ENCODE measurements at places on chromosomes 3 and 15.

GRCh38 chr15:58380280-58380945, 51.4 kb upstream of the LIPC start:
- no peak for DNase-seq

DNA sequence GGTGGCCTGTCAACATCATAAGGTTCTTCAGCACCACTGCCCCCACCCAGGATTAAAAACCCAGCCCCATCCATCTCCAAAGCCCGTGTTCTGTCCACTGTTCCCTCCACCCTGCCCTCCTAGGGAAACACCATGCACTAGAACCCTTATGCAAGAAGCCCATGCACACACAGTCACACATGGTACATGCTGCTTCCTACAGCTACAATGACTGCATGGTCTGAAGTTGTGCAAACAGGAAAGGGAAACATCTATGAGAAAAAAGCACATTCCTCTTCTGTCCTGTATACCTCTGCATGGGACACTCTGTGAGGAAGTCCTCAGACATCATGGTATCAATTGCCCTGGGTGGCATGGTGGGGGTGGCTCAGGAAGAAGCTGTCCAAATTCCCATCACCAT, 108.6 kb upstream of the MRPS22 start:
- no peak for DNase-seq

GRCh38 chr15:68414206-68414555, 17.8 kb downstream of the ITGA11 start:
- DNase-seq = no peak

GRCh38 chr15:101246824-101247745, 4.8 kb downstream of the CHSY1 start:
- no peak for DNase-seq

DNA sequence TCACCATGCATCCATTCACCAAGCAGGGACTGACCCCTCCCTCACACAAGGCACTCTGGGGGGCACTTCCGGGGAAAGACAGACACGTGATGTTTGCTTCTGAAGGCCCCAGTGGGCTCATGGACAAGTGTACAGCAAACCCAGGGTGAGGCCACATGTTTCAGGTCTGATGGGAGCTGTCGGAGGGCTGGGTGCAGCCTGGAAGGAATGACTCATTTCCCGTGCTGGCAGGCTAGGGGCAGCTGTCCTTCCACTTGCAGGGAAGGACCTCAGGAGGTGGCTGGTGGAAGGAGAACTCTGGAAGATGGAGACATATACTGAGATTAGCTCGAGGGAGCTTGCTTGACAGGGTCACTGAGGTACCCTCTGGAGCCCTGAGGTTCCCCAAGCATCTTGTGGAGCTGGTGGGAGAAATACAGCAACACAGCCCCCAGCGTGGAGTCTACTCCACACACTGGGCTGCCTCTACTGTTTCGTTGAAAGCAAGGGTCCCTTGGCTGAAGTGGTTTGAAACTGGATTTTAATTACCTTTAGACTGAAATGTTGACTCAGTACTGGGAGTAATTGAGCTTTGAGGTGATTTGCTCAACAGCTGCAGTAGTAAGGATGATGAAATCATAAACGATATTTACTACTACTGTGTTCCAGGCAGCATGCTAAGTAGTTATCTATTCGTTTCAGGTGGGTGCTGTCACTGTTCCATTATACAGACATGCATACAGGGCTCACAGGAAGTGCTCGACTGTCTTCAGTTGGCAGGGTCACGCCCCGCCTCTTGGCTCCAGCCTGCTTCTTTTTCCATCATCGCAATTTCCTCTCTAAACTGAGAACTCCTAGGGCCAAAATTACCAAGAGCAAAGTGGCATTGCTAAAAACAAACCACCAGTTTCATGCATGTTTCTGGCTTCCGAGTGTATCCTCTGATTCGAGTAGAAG, 230.4 kb downstream of the ADAMTS17 start:
- DNase-seq = peak; percentile 50

DNA sequence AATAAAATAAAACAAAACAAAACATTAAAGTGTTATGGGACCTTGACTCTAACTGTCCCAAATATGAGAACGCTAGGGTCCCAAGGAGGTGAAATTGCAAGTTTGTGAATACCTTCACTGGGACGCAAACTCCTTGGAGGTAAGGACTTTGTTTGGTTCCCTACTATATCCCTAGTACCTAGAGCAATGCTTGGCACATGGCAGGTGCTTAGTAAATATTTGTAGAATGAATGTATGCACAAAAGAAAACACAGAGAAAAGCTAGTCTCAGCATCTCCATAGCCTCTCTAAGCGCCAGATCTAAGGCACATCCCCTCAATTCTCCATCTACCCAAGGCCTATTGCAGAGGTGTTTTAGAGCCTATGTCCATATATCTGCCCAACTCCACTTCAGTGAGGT, 30.5 kb downstream of the GPR176 start:
- no peak for DNase-seq

DNA sequence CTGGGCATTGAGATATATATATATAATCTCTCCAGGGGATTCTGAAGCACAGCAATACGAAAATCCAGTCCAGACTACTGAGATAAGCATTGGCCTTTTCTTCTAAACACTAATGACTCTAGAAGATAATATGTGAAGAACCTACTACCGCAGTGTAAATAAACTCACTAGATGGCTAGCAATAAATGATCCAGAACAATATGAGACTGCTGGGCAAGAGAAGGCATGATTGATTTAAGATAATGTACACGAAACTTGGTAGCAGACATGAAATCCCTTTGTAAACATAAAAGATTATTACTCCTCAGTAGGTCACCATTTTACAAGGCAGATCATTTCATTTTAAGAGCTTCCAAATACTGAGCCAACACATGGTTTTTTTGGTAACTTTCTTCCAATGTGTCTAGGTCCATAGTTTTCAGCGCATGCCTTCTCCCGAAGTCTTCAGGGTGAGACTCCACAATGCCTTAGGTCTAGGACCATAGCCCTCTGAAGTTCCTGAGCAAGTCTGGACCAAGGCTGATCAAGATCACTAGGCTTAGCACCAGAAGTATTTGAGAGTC, 193.2 kb downstream of the LRRN1 start:
- no peak for DNase-seq

DNA sequence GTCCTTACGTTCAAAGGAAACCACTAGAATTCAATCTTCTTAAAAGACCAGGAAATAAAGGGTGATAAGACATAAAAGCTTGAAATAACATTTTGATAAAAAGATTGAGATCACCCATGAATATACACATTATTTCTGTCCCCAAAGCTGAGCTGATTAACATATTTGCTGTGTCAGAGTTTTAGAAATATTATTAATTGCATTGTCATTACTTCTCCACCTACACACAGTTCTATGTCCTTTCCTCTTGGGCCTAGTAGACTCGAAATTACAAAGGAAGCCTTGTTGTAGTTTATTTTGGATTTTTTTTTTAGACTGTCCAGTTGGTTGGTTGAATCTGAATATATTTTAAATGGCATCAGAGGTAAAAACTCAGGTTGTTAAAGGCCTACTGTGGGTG, 81.0 kb upstream of the NR2E3 start:
- no peak for DNase-seq

DNA sequence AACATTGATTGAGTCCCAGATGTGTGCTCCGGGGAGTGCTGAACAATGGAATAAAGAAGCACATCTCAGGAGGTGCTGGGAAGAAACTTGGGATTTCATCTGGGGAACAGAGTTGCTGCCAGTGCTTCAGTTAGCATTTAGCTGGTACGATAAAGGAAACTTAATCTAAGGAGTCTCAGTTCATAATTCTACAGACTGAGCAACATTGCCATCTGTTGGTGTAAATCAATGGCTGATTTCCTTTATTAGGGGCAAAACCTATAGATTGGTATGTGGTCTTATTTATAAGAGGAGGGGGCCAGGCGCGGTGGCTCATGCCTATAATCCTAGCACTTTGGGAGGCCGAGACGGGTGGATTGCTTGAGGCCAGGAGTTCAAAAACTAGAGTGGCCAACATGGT, 8.9 kb downstream of the MKRN2OS start:
- no peak for DNase-seq

DNA sequence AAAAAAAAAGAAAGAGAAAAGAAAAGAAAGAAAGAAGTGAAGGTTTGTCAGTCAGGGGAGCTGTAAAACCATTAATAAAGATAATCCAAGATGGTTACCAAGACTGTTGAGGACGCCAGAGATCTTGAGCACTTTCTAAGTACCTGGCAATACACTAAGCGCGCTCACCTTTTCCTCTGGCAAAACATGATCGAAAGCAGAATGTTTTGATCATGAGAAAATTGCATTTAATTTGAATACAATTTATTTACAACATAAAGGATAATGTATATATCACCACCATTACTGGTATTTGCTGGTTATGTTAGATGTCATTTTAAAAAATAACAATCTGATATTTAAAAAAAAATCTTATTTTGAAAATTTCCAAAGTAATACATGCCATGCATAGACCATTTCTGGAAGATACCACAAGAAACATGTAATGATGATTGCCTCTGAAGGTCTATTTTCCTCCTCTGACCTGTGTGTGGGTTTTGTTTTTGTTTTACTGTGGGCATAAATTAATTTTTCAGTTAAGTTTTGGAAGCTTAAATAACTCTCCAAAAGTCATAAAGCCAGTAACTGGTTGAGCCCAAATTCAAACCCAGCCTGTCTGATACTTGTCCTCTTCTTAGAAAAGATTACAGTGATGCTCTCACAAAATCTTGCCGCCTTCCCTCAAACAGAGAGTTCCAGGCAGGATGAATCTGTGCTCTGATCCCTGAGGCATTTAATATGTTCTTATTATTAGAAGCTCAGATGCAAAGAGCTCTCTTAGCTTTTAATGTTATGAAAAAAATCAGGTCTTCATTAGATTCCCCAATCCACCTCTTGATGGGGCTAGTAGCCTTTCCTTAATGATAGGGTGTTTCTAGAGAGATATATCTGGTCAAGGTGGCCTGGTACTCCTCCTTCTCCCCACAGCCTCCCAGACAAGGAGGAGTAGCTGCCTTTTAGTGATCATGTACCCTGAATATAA, 2.0 kb downstream of the B2M start:
- DNase-seq = peak; percentile 54

DNA sequence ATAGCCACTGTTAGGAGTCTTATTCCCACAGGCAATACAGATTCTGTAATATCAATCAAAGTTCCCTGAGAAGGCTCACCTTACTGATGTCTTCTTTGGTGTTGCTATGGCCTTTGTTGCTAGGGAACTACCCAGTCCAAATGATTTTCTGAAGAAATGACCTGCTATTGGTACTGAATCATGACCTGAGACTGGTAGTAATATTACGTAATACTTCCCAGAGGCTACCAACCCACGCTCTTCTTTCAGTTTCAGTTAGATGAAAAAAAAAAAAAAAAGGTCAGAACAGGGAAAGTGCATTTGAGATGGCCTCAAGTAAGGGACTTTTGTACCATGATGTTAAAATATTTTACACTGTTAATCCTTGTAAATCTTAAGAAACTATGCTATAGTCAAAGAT, 1092.5 kb upstream of the EPHA6 start:
- DNase-seq = no peak

DNA sequence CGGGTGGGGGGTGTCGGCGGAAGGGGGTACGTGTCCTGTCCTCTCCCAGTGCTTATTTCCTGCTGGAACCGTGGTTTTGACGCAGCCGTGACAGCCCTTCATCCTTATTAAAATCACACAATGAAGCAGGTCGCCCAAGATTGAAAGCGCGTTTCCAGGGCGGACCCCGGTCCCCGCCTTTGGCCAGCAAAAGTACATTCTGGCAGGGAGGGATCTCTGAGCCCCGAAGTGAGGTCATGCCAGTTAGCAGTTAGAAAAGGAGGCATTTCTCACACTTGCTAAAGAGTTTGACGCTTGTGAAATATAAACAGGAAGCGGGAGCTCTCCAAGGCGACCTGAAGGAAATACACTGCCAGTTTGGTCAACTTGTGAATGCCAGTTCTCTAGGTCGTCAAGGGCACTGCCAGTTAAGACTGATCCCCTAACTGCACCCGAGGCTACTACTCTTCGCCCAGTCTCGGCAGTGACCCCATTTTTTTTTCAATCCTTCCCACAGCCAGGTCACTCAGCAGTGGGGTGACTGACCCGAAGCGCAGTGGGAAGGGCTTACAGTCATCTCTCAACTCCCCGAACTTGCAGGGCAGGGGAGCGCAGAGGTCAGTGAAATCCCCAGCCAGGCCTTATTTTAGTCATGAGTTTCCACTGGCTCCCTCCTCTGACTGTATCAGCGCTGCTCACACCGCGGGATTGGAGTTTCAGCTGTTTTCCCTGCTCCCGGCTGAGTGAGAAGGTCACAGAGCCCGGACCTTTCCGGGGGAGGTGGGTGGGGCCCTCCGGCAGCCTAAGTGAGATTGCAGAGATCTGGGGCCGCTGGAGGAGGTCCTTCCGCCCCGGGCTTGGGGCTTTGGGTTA, 2.0 kb upstream of the BHLHE40 start:
- peak; percentile 74 for DNase-seq

- no peak for DNase-seq
Observed at GRCh38 chr3:160170409-160171370, 54.5 kb upstream of the C3orf80 start.

- peak; percentile 67 for DNase-seq
Observed at GRCh38 chr3:132134611-132135010, 99.8 kb upstream of the CPNE4 start.

All from GM03348 (cell line).